Bladder microvascular endothelial cell (primary cell): ENCODE measurements at places on chromosomes 5 and 9. TPM values are rescaled to one million over a fixed set of nuclear protein-coding genes. Genes with fewer than 3 reads are reported as not detected.

Gene SHOC1
- not detected in 2 replicates for total RNA-seq

Gene SRD5A1
- 7.4 and 12.3 TPM in 2 replicates for total RNA-seq

Gene CNTLN
- total RNA-seq = 6.6 and 11.1 TPM in 2 replicates

Gene UGT3A1
- not detected in 2 replicates for total RNA-seq

Gene PRDM9
- not detected in 2 replicates for total RNA-seq

Gene FGF10
- not detected in 2 replicates for total RNA-seq

Gene CEL
- under 0.01 and 0.44 TPM in 2 replicates for total RNA-seq

Gene TRIM14
- 1.8 and 2.8 TPM in 2 replicates for total RNA-seq

Gene SLIT3
- under 0.01 and 0.13 TPM in 2 replicates for total RNA-seq

Gene RGS7BP
- 0.65 and 2.8 TPM in 2 replicates for total RNA-seq

Gene MYOT
- total RNA-seq = not detected in 2 replicates

Gene SSBP2
- total RNA-seq = 4.9 and 13.5 TPM in 2 replicates
